Posterior vena cava (tissue), 2 donors: ENCODE measurements at places on chromosomes 6 and 20. TPM values are rescaled to one million over a fixed set of nuclear protein-coding genes. Genes with fewer than 3 reads are reported as not detected.

GRCh38 chr6:16334671-16335070 is 96.3 kb downstream of the GMPR start:
- peak; percentile 88 for DNase-seq

DNA sequence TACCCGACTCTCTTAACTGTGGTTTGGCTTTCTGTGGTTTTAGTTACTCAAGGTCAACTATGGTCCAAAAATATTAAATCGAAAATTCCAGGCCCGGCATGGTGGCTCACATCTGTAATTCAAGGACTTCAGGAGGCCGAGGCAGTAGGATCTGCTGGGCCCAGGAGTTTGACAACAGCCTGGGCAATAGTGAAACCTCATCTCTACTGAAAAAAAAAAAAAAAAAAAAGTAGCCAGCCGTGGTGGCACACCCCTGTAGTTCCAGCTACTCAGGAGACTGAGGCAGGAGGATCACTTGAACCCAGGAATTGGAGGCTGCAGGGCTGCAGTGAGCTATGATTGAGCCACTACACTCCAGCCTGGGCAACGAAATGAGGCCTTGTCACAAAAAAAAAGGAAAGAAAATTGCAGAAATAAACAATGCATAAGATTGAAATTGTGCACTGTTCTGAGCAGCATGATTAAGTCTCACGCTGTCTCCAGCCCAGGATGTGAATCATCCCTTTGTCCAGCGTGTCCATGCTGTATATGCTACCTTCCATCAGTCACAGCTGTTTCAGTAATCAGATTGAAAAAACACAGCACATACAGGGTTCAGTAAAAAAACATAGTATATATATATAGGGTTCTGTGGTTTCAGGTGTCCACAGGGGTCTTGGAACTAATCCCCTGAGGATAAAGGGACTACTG is 40.7 kb downstream of the RGS17 start:
- DNase-seq, result no peak

DNA sequence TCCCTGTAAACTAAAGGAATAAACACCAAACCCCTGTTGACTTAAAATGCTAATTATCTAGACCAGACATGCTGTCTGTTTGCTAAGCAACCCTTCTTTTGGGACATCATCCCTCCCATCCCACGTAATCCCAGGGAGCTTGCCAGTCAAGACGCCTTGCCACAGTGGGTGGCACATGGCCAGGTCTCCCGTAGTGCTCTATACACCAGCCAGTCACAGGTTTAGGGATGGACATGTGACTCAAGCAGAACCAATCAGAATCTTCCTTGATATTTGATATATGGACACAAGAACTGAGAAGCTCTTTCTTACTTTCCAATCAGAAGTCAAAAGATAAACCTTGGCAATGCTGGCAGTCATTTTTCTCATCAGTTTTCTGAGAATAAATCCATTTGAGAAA is 60.0 kb downstream of the CNKSR3 start:
- DNase-seq, result no peak

- DNase-seq, result no peak
Measured at GRCh38 chr6:160300076-160300695, 41.6 kb upstream of the SLC22A2 start.

DNA sequence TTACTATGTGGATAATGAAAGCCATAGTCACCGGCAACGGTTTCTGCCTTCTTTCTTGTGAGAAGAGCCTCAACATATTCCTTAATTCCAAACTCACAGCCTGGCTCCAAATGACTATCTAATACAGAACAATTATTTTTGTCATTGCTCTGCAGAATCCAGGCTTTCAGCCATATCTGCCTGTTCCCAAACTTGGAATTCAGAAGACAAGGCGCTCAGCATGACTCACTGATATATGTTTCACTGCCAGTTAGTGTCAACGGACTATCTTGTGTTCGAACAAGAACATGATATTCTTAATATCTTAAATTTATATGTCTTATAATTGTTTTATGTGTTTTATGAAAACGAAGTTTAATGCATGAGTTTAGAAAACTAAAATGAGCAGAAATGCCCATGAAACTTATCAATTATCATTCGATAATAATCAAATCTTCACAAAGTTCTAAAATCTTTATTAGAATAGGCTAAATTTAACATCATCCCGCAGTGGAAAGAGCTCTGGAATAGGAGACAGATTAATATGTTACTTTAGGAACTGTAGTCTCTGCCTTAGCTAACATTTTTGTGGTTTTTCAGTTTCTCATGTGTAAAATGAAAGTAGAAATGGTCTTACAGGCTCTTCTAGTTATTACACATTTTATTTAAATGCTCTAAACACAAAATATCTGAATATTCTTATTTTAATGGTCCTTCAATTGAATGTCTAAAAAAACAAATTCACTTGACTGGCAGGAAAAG is 669.3 kb upstream of the GJE1 start:
- DNase-seq, result no peak

DNA sequence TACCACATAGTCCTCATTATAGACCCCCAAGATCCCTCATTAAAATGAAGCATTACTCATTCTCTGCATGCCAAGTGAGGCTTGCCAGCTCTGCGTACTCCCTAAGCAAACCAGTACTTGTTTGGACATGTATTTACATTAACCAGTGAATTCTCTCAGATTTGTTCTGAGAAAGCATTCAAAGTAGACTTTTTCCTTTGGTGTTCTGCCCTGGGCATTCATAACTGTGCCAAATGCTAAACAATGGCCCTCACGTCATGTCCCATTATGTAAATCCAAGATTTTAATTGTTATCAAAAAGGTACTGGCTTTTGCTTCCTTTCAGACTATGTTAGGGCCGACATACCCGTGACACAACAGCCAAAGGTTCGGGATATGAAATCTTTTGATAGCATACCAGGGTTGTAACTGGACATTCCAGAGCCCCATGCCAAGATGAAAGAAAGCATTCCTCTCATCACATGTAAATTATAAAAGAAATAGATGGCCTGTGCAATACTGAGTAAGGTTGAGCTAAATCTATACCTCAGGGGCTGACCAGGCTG is 164.2 kb downstream of the ADAT2 start:
- no peak for DNase-seq

MUC21 gene
- not detected for total RNA-seq

- DNase-seq, result no peak
Measured at GRCh38 chr6:11426571-11426970, 111.0 kb upstream of the TMEM170B start.

- DNase-seq, result peak; percentile 58
Measured at GRCh38 chr20:56522311-56522710, 2.2 kb upstream of the FAM209A start.

- no peak for DNase-seq
Measured at GRCh38 chr6:3236005-3236404, 8.6 kb upstream of the TUBB2B start.

DNA sequence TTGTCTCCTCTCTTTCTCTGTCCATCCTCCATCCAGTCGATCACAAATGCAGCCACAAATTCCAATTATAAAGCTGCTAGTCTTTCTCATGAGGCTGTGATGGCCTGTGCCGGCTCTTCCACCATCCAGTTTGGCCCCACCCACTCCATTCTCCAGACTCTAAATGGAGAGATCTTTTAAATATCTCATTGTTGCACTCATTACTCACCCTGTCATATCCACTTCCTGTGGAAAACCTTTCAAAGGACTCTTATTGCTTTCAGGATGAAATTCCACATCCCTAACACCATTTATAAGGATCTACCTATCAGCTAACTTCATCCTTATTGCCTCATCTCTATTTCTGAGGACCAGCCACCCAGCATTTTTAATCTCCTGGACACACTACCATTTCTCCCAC is 70.6 kb downstream of the NRN1 start:
- DNase-seq, result no peak

WFDC10B gene
- not detected for total RNA-seq

- peak; percentile 80 for DNase-seq
Measured at GRCh38 chr20:37276494-37277252, 12.8 kb upstream of the MANBAL start.

DNA sequence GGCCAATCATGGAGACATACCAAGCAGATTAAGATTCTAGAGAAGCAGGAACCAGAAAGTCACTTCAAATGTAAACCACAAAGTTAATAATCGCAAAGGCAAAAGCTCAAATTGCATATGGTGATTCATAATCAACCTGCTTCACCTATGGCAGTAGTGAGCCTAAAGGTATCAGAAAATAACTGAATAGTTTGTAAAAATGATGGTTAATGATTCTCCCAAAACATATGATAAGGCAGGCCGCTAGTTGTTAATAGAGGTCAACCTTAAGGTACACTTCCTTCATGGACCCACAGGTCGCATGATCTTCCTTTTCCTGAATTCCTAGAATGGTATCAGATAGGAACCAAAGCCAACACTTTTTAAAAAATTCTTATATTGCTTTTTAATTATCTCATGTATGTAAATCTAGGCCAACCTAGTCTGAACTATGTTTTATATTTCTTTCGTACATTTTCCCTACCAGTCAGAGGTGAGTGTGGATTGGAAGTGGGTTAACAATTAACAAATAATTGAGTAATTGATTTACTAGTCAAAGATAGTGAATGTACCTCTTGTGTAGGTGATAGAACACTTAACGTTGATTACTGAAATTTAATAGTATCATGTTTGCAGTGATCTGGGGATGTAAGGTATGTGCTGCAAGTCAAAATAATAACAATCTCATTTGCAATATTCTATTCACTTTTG is 16.4 kb downstream of the TAAR2 start:
- no peak for DNase-seq
